ENCODE measurements at places on chromosomes 7 and 10.
A peak's percentile ranks its signal among the peaks of the same experiment; 100 is the strongest.

DNA sequence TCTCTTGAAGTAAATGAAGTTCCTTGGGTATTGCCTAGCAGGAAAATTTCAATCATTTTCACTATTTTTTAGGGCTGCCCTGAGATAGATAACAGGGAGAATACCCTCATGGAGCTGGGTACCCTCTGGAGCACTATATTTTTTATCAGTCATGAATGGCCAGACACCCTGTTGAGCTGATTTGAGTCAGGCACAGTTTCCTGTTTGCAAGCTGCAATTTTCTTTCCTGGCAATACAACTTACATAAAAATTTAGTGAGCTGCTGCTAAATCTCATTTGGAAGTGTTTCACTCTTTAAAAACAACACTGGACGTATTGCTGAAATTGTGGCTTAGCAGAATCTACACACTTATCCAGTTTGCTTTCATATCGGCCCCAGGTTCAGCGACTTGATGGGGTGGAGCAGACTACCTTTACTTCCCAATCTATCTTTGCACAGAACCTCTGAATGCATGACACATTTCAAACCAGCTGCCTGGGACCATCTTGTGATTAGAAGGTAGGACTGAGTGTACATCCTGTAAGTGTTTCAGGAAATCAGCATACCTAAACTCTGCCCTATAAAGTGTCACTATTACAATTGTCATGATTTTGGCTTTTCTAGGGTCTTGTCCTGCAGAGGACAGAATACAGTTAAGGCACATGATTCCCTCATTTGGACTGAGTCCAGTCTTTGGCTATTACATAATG, 125.7 kb upstream of the FAM3C start:
- DNase-seq = no peak

DNA sequence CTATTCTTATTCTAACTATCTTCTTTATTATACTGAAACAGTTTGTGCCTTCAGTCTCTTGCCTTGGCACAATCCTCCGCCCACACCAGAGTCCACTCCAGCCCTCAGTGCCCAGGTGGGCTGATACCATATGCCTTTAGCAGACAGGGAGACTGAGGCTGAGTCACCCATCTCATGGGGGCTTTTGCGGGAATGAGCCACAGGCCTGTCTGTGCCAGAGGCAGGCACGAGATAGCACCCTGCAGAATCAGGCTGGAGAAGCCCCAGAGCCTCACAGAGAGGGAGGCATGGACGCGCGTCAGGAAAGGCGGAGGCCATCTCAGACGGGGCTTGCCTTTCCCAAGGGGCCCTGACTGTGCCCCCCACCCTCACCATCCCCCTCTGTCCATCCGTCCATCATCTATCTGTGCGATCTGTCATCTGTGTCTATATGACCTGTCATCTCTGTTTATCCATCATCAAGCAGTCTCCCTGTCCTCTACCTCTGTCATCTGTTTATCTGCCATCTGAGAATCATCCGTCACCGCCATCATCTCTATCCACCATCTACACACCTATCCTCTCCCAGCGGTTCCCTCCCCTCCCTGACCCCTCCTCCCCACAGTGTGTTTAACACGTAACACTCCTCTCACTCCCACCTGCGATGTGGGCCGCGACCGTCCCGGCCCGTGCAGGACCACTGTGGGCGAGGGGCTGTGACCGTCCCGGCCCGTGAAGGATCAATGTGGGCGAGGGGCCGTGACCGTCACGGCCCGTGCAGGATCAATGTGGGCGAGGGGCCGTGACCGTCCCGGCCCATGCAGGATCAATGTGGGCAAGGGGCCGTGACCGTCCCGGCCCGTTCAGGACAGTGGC, 7.3 kb upstream of the ADAP1 start:
- DNase-seq = no peak

GRCh38 chr10:106958589-106959361, 205.7 kb downstream of the SORCS1 start:
- DNase-seq = no peak

DNA sequence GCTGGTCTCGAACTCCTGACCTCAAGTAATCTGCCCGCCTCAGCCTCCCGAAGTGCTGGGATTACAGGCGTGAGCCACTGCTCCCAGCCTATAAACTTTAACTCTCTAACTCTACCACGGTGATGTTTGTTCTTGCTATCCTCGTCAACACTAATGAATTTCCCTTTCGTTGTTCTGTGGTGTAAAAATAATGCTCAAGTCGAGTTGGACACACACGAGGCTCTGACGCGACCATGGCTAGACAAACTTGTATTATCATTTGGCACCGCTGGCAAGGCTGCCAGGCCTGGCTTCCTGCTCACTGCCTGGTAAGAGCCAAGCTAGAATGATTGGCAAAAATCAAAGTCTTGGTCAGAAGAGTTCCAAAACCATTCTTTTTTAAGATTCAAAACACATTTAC, 167.0 kb upstream of the KLF6 start:
- DNase-seq = no peak

DNA sequence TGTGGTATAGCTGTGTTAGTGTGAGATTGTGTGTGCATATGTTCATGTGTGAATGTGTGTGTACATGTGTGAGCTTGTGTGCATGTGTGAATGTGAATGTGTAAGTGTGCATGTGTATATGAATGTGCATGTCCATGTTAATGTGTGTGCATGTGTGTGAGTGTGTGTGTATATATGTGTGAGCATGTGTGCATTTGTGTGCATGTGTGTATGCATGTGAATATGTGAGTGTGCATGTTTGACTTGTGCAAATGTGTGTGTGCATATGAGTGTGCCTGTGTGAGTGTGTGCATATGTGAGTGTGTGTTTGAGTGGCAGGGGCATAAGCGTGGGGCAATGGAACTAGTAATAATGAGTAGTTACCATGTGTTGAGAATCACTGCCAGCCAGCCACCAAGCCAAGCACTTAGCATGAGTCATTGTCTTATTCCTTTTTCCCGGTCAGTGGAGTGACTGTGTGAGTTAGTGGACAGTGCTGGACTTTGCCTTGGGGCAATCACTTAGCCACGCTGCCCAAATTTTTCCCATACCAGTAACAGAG, 46.3 kb upstream of the SHH start:
- DNase-seq = no peak

DNA sequence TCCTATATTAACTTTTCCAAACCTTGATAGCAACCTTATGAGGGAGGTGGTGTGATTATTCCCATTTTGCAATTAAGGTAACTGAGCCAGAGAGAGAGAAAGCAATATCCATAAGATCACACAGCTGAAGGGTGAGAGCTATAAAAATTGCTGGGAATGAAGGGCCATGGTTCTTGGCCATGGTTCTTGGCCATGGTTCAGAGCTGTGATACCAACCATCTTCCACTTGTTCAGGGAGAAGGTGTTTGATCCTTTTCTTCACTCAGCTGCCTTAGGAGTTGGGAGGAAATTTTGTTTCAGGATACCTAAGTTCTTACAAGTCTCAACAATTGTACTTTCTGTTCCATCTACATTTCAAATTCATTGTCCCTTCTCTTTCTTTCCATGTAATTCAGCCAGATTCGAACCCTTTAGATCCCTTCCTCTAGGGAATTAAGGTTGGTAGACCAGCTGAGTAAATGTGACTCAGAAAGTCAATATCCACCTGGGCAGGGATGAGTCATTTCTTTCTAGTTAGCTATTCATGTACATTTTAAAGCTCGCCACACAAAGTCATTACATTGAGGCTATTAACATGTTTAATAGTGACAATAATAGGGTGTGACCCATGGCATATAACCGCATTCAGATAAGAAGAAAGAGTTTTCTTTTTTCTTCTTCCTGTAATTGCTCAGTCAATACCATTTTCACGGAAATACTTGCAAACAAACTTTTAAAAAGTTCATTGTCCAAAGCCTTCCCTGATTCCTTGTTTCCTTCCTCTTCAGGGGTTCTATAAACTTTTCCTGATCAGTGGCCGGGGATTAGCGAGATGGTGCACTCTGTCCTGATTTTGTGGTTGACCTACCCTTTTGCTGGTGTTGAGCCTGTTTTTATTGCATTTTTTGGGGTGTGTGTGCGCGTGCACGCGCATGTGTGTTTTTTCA, 143.4 kb downstream of the TCF7L2 start:
- no peak for DNase-seq

DNA sequence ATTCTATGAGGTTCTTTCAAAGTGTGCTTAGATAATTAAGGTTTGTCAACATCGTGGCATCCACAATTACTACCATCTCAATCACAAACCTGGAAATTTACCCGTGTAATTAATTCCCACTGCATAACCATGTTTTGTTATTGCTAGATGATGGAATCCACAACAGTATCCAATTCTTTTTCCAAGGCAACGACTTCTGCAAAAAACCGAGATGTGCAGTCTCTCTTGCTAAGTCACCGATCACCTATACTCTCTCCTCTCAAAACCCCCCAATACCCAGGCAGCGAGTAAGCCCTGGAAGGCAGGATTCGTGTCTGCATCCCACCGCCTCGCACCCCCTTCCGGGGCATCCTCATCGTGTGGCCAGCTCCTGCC, 678 bp upstream of the EIF4H start:
- no peak for DNase-seq

DNA sequence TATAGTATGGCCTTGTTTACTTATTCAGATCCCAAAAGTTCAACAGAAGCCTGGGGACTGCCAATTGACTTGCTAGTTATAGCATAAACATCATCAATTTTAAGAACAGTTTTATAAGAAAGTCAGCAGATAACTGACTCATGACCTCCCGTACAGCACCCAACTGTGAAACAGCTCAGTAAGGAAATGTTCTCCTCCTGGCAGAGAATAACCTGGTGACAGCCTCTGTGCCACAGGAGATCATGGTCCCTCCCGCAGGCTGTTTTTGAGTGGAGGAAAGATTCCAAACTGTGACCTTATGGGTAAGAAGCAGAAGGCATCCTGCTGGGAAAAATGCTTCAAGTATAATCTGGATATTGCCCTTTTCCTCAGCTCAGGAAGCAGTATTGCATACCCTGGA, 182.5 kb downstream of the SEMA3D start:
- no peak for DNase-seq

- DNase-seq = no peak
These were observed 102.5 kb upstream of the PTN start for GRCh38 chr7:137446025-137446424.

GRCh38 chr10:123795846-123796590, 95.6 kb downstream of the CPXM2 start:
- DNase-seq = no peak

DNA sequence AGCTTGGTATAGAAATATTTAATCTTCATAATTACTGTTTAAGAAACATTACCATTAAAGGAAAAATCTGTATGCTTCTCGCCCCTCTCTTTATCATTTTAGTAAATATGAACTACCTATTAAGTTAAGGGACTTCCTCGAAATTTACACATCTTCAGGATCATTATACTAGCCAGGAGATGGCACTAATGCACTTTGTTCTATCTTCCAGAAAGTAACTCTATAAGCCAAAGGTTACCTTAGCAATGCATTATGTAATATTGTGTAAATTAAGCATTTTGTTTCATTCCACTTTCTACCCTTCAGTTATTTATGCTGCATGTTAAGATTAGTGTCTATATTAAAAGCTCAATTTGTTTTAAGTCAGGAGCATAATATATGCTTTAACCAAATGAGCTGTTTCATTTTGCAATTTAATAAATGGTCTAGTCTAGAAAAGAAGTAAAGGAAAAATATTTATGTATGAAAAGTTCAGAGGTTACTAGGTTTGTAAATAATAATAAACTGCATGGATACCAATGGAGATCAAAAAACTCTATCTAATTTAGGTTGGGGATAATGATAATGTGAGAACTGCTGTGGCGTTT, 128.5 kb downstream of the ANKRD7 start:
- no peak for DNase-seq

GRCh38 chr7:2299131-2299829, 15.0 kb downstream of the SNX8 start:
- peak; percentile 45 for DNase-seq
